ENCODE measurements at places on chromosomes 6 and 20.

DNA sequence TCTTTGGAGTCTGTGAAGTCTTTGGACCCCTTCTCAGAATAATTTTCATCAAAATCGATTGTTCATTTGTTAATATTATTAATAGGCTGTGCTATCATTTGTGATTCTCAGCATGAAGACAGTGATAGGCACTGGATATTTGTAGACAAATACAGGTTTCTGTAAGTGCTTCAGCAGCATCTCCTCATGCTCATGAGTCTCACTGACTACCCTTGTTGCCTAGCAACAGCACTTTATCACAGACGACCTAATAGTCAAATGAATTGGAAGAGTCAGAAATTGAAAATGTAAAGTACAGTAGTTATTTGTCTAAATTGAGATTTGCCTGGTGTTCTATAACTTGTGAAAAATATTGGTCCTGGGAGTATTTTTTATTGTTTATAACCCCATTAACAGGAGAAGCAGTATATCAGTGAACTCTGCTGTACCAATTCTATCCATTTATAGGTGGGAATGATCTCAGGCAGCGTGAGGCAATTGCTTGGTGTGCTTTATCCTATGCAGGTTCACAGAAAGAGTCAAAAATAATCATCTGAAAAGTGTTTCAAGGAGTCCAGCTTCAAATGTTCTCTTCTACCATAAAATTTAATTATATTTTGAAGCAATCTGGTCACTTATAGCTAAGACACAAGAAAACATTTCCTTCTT, 684.6 kb downstream of the RFPL4B start:
- DNase-seq = no peak

- DNase-seq = no peak
Observed at GRCh38 chr6:106939208-106939607, 35.3 kb downstream of the CD24 start.

DNA sequence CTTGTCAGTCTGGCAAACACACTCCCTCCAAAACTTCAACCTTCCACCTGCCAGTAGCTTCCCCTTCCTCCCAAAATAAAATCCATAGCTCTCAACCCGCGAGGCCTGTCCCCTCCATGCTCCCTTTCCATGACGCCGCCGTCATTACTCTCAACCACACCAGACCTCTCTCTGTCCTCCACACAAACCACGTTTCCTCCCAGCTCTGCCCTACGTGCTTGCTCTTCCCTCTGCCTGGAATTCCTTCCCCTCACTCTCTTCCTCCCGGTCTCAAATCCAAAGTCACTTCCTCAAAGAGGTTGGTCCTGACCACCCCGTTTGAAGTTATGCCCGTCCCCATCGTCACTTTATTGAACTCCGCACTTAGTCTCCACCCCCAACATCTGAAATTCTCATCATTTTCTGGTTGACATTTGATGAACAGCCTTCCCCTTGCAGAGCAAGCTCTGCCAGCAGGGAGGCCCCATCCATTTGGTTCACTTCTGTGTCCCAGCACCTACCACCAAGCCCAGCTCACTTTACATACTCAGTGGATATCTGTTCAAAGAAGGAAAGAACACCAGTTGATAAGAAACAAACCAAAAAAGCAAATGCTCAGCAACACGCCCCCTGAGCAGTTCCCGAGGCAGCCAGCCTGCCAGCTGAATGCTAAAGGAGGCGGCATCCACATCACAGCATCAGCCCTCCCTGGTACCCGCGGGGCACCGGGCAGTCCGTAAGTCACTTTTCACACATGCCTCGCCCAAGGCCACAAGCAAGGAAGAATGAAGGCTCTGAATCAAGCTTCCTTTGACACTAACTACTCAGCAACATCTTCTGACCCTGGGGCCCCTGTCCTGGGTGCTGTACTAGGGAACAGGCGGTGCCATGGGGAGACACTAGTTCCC, 125.0 kb downstream of the NFATC2 start:
- DNase-seq = no peak

DNA sequence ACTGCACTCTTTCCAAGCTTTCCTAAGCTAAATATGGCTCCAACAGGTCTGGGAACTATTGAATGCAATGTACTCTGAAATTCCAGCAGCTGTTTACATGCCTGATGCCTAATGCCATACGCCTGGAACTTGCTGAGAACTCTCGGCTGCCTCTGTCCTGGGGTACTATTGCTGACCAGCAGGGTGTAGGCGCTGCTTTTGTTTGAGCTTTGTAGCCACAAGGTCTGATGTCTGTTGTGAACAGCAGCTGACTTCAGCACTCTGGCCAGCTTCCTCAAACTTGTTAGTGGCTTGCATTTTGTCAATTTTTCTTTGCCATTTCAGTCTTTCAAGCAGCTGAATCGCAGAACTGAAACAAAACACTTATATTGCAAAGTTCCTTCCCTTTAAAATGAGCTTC, 26.7 kb downstream of the SAYSD1 start:
- peak; percentile 39 for DNase-seq

GRCh38 chr6:37860226-37860839, 40.8 kb downstream of the ZFAND3 start:
- DNase-seq = no peak

- no peak for DNase-seq
Observed at GRCh38 chr20:1341561-1342265, 12.8 kb upstream of the SDCBP2 start.

- no peak for DNase-seq
Observed at GRCh38 chr20:33070111-33071053, 9.1 kb upstream of the BPIFB4 start.

GRCh38 chr20:15899967-15900366, 673.3 kb downstream of the KIF16B start:
- no peak for DNase-seq

- peak; percentile 69 for DNase-seq
Observed at GRCh38 chr6:1766654-1767053, 156.9 kb downstream of the FOXC1 start.

GRCh38 chr6:132587424-132587823, 2.1 kb downstream of the TAAR5 start:
- DNase-seq = no peak

GRCh38 chr20:49699200-49699992, 14.3 kb downstream of the B4GALT5 start:
- DNase-seq = no peak

DNA sequence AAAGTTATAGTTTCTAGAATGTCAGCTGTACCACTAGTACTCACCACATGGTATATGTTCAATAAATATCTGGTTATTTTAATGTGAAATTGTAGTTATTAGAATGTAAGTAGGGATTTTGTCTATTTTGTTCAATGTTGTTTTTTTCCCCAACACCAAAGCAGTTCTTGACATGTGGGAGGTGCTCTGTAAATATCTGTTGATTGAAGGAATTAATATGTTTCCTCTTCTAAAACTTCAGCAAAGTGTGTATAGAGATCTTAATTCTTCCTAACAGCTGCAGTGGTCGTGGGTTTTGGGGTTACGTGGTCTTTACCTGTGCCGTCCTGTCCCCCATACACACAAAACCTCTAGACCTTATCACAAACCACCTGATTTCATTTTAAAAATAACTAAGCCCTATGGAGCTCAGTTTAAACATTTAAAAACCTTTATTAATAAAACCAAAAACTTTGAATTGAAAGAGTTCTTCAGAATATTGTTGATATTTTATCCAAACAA, 471.9 kb upstream of the SOX4 start:
- no peak for DNase-seq

DNA sequence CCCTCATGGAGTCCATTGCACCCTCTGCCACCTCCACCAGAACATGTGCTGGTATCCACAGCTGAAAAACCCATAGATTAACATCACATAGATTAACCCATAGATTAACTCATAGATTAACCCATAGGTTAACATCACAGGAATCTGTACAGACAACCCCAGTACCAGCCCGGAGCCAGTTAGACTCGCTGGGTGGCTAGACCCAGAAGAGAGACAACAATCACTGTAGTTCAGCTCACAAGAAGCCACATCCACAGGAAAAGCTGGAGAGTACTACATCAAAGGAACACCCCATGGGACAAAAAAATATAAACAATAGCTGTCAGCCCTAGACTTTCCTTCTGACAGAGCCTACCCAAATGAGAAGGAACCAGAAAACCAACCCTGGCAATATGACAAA, 25.1 kb downstream of the SERPINB9 start:
- DNase-seq = no peak

DNA sequence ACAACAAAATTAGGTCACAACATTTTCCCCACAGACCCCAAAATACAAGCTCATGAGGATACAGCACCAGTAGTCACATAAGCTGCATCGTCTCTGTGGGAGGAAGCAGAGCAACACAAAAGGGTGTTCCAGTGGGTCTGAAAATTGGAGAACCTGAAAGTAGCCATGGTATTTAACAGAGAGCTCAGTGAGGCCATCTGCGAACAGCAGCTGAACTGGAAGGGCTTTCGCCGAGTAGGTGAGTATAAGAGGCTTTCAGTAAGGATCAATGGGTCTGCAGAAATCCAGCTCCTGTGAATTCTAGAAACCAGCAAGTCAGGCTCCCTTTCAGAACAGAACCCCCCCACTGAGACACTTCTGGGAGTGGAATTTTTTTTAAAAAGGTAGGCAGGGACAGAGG, 120.0 kb upstream of the RREB1 start:
- DNase-seq = no peak

- DNase-seq = no peak
Observed at GRCh38 chr6:160015778-160016684, 47.1 kb downstream of the IGF2R start.
